ENCODE measurements at places on chromosomes 7 and 10.

DNA sequence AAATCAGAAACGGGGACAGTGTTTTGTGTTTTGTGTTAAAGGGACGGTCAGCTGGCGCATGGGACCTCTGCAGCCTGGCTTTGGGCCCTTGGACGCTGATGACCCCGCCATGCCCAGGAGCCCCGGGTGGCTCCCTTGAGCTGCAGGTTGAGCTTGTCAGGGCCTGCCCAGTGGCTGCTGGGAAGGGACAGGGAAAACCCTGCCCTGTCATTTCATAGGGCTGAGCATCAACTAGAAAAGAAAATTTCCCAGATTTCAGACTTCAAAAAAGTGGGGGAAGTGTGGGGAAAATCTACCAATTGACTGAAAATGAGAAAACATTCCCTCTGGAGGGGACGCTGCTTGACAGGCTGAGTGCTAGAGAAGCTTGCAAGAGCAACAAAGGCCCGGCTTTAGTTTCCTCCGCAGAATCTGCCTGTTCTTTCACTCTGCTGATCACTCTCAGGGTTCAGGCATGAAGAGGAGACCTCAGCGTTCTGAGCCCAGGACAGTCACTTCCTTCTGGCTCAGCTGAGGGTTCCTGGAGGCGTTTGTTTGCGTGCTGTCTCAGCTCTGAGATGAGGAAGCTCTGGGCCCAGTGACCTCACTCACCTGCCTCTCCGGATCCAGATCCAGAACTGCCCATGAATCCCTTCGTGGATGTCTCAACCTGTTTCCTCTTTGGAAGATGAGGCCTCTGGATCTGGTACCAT is 18.6 kb upstream of the DNAJB6 start:
- no peak for DNase-seq

GRCh38 chr7:123653162-123653561 is 2.5 kb upstream of the LMOD2 start:
- DNase-seq: no peak

DNA sequence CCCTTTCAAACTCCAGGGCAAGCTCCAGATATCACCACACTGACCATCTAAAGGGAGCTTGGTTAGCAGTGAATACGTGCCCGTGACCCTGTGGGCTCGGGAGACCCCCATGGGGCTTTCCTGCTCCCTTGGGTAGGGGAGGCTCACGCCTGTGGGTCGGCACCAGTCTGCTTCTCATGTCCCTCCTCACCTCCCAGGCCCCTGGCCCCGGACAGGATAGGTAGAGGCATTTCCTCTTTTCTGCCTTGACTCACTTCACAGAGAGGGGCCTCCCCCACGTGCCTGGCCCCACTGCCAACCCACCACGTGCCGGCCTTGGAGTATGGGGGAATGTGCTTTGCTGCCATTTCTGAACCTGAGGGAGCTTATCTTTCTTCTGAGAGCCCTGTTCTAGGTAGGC is 131.3 kb upstream of the FAM20C start:
- no peak for DNase-seq

GRCh38 chr10:24249829-24250415 is 41.0 kb downstream of the KIAA1217 start:
- no peak for DNase-seq

DNA sequence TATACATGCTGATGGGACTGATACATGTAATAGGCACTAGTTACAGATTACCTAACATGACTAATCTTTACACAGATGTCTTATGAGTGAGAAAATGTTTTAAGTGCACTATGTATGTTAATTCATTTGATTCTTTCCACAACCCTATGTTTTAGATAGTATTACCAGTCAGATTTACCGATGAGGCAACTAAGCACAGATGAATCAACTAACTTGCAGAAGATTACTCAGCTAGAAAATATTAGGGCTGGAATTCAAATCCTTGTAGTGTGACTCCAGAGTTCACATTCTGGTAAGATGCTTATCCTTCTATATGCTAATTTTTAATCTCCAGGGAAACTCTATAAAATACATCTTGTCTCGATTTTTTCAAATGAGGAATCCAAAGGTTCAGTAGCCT is 964.9 kb downstream of the REEP3 start:
- no peak for DNase-seq

- DNase-seq: no peak
Observed at GRCh38 chr10:50862719-50863118, 22.7 kb downstream of the A1CF start.

GRCh38 chr7:94395141-94396036 is 694 bp downstream of the COL1A2 start:
- no peak for DNase-seq

- peak; percentile 92 for DNase-seq
Observed at GRCh38 chr10:97292097-97292861, at the start of gene ARHGAP19. Gene ARHGAP19 (minus strand): TSS chr10:97292637. CDS start chr10:97292627, 10 bp downstream.

GRCh38 chr7:100467638-100468373 is 3.7 kb upstream of the SPACDR start:
- no peak for DNase-seq

- no peak for DNase-seq
Observed at GRCh38 chr10:112224933-112225529, 41.5 kb upstream of the GPAM start.

DNA sequence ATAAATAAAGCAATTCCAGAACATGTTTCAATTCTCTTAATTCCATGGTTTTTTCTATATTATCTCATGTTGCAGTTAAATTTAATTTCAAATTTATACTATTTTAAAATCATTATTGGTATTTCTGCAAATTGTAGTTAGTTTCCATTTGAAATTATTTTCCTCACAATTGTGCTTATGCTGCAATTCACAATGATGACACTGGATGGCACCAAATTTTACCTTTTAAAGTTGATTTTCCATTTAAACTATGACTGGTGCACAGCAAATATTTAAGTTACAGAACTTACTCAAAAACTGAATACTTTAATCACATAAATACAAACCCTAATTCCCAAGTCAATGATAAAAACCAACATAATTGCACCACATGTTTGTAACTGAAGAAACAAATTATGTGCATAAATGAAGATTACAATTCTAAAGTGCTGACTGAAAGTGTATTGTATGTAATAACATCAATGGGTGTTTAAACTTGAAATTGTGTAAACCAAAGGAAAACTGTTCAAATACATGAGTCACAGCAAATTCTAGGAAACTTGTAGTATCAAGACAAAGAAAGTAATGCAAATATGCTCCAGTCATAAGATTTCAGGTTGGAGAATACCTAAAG is 75.3 kb upstream of the AASS start:
- no peak for DNase-seq

- no peak for DNase-seq
Observed at GRCh38 chr7:33578166-33578565, 327.2 kb upstream of the BMPER start.

DNA sequence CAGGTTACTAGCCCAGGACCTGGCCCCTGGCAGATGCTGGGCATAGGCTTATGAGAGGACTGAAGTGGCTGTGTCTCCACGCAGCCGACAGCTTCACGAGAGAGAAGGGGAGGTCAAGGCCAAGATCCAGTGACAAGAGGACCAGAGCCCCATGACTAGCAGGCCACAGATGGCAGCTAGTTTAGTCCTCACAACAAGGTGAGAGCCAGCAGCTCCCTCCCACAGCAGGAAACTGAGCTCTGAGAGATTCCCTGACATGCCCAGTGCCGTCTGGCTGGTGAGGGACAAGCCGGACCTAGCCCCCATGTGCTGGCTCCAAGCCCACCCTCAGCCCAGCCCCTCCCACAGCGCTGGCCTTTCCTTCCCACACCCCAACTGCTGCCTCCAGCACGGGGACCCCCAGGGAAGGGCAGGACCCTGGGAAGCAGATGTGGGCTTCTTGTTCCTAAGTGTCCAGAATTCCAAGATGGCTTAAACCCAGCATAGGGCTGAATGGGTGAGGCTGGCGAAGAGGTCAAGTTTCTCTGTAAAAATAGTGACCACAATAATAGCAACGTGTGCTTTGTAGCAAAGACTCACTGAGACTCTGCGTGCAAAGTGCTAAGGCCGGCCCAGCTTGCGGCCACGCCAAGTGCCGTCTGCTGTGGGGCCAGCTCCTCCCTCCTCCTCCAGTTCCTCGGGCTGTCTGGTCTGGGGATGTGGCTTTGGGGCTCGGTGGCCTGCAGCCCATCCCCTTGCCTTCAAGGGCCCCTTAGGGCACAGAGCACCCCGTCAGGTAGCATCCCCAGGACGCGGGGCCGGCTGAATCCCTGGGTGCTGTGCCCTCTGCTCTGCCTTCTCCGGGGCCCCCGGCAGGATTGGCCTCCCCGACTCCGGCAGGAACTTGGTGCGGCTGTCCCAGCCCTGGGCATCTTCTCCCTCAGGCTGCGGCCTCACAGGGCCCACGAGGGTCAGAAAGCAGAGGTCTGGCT is 7.8 kb upstream of the FAM20C start:
- no peak for DNase-seq

DNA sequence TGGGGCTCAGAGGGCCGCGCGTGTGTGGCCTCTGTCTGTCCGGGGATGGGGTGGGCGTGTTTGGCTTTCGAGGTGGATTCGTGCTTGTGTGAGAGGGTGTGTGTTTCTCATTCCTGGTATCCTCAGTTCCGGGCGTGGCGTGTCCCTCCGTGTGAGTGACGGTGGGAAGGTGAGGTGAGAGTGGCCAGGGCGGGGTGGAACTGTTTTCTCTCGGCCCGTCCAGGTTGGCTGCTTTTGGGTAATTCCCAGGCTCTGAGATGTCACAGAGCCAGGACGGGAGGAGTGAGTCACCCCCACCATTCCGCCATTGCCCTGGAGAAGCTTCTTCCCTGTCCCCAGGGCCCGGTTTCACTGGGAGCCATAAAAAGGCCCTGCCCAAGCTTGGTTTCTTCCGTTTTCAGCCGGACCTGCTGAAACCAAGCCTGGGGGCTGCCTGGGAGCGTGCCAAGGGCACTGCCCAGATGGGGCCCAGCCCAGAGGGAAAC is 21.3 kb upstream of the CLDN4 start:
- no peak for DNase-seq

GRCh38 chr7:155555116-155555695 is 8.8 kb upstream of the CNPY1 start:
- no peak for DNase-seq

GRCh38 chr10:47418966-47419365 is 34.9 kb upstream of the ZNF488 start:
- no peak for DNase-seq

GRCh38 chr7:34662058-34662708 is 4.2 kb downstream of the NPSR1 start:
- DNase-seq: no peak

DNA sequence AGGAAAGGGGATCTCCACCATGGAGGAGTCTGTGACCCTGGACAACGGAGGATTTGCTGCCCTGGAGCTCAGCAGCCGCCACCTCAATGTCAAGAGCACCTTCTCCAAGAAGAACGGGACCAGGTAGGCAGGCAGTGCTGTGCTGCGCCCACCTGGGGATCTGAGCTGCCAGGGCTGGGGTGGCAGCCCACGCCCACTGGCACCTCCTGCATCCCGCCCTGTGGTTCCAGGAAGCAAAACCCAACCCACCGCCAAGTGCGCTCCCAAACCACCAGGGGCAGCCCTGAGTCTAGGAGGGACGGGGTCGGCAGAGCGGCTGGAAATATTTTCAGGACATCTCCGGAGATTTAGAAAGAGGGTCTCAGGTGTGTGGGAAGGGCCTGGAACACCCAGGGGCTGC is 440.3 kb upstream of the FOXK1 start:
- DNase-seq: no peak

DNA sequence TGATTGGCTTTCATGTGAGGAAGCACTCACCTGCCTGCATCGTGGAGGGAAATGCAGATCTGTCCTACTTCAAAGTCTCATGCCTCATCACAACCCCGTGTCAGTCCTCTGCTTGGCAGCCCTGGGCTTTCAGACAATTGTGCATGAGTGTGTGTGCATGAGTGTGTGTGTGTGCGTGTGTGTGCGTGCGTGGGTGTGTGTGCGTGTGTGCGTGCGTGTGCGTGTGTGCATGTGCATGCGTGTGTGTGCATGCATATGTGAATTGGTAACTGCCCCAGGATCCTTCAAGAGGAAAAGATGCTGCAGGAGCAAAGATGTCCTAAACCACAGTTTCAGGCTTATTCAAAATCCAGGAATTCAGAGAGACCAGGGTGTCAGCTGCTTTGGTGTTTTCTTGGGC is 71.3 kb downstream of the LANCL2 start:
- no peak for DNase-seq

- DNase-seq: no peak
Observed at GRCh38 chr7:46007990-46008643, 87.0 kb upstream of the IGFBP3 start.

DNA sequence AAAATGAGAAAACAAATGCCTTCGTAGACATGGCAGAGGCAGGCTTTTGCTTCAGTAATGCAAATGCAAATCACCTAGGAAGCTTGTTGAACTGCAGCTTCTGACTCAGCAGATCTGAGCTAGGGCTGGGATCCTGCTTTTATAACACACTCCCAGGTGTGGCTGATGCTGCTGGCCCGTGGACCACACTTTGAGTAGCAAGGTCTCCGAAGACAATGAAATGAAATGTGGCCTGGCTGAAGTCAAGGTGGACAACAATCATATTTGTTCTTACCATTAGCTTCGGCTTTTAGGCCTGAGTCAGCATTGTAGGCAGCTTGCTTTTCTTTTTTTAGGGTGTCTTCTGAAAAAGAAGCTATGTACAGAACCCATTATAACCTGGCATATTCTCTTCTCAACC is 26.3 kb downstream of the COL17A1 start:
- DNase-seq: no peak

DNA sequence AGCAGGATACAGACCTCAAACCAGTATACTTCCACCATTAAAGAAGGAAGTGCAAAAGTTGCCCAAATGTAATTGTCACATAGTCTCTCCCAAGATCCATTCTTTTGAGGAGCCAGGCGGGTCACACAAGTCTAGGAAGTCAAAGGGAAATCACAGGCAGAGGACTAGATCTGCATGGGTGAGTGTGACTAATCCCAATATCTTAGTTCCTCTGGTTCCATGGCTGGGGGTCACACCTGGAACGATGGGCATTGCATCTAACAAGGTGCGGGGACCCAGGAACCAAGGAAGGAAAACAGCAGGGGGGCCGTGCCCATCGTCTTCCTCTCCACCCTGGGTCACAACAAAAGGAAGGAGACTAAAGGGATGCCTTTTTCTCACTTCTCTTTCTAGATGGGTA is 1138.8 kb downstream of the XPNPEP1 start:
- DNase-seq: no peak

GRCh38 chr10:675532-675931 is 13.9 kb downstream of the DIP2C start:
- DNase-seq: no peak

- DNase-seq: no peak
Observed at GRCh38 chr7:142897691-142898090, 12.1 kb upstream of the TRPV6 start.

DNA sequence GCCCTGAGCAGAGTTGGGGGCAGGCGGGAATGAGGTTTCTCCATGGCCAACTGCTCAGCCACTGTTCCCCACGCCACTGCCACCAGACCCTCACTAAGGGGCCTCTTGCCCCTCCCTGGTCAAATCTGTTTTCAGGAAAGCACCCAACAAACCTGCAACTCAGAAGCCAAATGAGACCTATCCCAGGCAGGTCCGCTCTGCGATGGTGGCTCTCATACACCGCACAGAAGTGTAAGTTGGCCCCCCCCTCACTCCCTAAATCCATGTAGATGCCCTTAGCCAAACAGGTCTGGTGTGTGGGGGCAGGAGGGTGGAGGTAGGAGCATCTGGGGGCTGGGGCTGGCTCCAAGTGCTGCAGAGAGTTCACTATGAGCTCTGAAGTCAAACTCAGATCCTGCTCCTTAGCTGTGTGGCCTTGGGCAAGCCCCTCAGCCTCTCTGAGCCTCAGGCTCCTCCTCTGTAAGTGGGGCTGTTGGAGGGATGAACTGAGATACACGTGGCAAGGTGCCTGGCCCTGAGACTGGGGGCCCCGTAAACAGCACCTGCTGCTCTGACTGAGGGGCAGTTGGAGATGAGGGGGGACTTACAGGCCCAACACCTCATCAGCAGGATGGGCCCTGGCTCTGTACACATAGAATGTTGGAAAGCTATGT is 1.1 kb downstream of the MMRN2 start:
- DNase-seq: no peak

- DNase-seq: no peak
Observed at GRCh38 chr10:69483963-69484362, 32.7 kb downstream of the TSPAN15 start.
